Coronary artery (tissue), 2 donors: ENCODE measurements at places on chromosomes 6 and 20.

GRCh38 chr6:42431877-42432276, 19.8 kb downstream of the TRERF1 start:
- no peak for DNase-seq

GRCh38 chr20:37534401-37535157, 6.9 kb upstream of the BLCAP start:
- DNase-seq, result peak; percentile 70

- DNase-seq, result no peak
Observed at GRCh38 chr6:21386744-21387143, 206.8 kb upstream of the SOX4 start.

GRCh38 chr6:32604434-32604877, 14.8 kb upstream of the HLA-DRB1 start:
- no peak for DNase-seq

DNA sequence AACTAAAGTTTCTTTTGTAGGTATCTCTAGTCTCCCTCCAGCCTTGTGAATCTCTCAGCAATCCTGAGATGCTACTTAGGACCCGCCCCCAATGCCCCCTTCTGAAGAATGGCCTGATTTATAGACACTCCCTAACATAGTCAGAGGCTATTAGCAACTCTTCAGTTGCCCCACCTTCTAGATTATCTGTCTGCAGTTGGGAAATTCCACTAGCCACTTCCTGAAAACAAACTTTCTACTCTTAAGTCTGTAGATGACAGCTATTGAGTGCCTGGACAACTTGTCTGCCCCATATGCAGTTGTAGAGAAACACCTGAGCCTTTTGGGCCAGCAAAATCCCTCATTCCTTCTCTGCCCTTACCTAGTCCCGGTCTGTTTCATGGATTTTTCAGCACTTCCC, 188.2 kb upstream of the PREP start:
- no peak for DNase-seq

- no peak for DNase-seq
Observed at GRCh38 chr6:127592964-127593363, 16.0 kb downstream of the C6orf58 start.

- no peak for DNase-seq
Observed at GRCh38 chr6:12403947-12404647, 113.9 kb downstream of the EDN1 start.

DNA sequence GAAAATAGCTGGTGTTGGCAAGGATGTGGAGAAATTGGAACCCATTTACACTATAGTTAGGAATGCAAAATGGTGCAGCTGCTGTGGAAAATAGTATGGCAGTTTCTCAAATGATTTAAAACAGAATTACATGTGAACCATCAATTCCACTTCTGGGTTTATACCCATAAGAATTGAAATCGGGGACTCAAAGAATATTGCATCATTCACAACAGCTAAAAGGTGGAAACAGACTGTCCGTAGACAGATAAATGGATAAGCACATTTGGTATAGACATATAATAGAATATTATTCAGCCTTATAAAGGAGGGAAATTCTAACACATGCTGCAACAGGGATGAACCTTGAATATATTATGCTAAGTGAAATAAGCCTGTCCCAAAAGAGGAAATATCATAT, 189.9 kb upstream of the RIN2 start:
- DNase-seq, result no peak

DNA sequence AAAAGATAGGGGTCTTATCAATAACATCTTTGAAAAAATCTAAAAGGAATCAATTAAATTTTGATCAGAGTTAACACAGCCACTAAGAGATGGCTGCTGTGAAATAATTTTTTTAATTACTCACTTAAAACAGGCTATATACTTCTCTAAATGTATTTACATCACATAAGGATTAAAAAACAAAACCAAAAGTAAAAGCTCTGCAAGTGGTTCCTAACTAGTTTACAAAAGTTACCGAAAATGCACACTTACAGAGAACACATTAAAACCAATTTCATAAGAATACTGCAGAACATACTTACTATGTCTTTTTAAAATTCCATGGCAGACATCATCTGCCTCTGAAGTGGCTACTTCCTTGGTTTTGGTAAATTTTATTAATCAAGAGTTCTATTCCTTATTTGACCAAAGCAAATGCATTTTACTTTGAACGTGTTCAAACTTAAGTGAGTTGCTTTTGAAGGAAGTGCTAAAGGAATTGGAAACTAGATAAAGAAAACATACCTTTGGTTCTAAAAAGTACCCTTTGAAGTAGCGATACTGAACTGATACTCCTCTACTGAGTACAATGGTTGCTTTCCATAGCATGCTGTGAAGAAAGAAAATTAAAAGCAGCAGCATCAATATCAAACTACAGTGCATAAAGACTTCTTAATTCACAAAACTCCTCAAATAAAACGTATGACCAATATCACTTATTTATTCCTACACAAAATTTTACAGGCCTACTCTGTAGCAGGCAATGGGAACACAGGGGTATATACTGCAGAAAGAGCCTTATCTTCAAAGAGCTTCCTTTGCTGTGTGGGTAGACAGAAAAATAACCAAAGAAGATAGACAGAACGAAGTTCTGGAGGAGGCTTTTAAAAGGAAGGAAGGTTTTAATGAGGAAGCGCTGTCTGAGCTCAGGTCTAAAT, 157.1 kb upstream of the SHLD1 start:
- DNase-seq, result no peak

DNA sequence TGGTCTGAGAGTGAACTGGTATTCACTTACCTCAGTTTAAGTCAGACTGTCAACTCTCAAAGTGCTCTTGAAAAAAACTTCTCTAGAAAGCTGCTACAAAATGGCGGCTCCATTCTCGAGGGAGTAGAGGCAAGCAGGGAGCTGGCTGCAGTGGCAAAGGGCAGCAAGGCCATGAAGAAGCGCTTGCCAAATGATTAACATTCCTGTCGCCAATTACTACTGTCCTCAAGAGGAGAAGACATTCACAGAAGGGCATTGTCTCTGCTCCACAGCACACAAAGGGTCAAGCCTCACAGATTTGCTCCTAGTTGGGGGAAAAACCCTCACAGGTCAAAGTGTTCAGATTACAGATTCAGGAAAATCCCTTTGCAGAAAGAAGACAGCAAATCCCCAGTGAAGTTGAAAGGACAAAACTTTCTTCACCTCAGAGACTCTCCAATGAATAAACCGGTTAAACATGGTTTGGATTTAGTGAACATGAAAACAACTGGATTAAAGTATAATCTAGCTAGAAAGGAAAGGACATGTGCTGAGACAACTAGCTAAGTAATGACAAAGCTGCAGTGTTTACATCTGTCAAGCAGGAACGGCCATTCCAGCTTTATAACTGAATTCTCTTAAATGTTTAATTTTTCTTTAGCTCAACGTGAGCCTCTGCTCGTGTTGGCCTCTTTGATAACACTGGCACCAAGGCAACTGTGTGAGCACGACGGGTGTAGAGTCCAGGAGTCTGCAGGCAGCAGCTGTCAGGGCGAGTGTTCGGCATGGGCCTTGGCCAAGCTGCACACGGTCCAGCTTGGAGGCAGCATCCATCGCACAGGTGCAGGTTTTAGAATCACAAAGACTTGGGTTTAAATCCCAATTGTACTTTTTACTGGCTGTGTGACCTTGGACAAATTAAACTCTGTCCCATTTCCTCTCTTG, 37.6 kb downstream of the NR2E1 start:
- DNase-seq, result no peak

DNA sequence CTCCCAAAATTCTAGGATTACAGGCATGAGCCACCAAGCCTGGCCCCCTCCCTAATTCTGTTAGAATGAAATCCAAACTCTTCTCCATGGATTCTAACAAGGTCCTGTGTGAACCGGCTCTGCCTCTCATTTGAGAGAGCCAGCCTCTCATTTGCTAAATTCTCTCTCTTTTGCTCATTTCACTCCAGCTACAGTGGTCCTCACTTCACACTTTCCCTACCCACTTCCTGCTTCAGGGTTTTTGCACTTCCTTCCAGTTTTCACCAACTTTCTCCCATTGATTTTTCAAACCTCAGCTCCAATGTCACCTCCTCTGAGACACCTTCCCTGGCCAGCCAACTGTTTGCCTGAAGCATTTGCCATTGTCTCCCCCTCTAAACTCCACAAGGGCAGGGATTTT, 5.1 kb downstream of the COX4I2 start:
- DNase-seq, result no peak

GRCh38 chr20:1163105-1163504, 21.7 kb downstream of the TMEM74B start:
- peak; percentile 60 for DNase-seq

GRCh38 chr20:33733654-33734576, 2.1 kb downstream of the ZNF341 start:
- DNase-seq, result no peak

- no peak for DNase-seq
Observed at GRCh38 chr6:25388776-25389175, 109.6 kb downstream of the CARMIL1 start.

DNA sequence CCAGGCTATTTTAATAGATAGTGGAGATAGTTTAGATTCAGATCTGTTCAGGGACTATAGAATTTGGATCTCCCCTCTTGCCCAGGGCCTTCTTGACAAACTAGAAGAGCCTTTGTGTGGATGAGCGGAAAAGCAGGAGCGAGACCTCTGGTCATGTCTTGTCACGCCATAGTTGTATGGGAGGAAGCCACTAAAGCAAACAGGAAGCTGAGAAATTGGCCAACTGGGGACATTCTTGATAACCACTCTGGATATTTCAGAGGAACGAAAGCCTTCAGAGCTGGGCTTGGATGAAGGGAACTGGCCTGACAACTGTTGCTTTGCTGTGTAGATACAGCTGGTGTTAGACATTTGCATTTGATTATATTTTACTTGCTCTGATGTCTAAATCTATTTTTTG, 54.1 kb upstream of the EXOC2 start:
- DNase-seq, result no peak
